Amniotic epithelial cell (primary cell): ENCODE measurements at places on chromosomes 11 and 22.

DNA sequence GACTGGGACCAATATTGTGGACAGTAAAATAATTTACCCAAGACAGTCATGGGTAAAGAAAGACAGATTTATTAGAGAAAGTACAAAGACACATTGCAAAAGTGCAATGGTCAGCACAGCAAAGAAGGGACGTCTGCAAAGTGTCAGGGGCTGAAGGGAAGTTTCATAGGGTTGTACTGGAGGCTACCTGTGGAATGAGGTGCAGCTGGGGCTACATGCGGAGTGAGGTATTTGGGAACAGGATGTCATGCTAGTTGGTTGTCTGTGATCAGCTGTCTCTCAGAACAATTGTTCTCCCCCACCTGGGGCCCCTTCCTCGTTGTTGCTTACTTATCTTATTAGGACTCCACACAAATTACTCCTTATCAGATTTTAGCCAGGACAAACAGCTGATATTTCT, 11.4 kb upstream of the APOL3 start:
- no peak for DNase-seq

DNA sequence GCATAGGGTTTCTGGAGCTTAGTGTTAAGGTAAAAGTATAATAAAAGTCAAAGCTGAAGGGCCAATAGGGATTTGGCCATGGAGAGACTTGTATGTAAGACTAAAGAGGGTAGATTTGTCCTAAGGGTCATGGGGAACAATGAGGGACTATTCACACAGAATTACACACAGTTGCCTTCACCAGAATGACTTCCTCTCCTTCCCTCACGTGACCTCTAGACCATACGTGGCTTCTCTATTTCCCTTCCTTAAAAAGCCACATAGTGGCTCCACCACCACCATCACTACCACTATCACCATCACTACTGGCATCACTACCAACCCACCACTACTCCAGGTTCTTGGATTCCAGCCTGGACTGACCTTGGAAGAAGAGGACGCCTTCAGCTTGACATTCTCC, 2.8 kb downstream of the HPX start:
- DNase-seq, result no peak

- peak; percentile 77 for DNase-seq
Measured at GRCh38 chr11:17921659-17922415, 91.0 kb downstream of the SERGEF start.

DNA sequence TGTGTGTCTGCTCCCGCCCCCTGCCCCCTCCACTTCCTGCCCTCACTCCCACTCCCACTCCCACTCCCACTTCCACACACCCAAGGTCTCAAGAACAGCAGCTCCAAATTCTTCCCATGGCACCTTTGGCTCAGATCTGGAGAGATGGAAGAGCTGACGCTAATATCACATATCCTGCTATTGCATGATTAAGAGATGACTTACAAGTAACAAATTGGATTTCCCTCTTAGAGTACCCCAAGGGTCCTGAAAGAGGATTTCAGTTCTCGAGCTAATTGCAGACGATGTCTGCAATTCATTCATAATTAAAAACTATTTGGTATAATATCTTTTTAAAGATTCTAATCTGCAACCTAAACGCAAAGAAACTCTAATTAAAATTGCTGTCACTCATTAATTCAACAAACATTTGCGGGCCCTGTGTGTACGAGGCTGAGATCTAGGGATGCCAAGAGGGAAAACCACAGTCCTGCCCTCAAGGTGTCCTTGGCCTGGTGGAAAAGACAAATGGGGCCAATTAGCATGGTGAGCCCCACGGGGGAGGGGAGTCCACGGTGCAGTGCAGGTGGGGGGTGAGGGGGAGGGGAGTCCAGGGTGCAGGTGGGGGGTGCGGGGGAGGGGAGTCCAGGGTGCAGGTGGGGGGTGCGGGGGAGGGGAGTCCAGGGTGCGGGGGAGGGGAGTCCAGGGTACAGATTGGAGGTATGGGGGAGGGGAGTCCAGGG, 50.3 kb downstream of the CELSR1 start:
- DNase-seq, result no peak

DNA sequence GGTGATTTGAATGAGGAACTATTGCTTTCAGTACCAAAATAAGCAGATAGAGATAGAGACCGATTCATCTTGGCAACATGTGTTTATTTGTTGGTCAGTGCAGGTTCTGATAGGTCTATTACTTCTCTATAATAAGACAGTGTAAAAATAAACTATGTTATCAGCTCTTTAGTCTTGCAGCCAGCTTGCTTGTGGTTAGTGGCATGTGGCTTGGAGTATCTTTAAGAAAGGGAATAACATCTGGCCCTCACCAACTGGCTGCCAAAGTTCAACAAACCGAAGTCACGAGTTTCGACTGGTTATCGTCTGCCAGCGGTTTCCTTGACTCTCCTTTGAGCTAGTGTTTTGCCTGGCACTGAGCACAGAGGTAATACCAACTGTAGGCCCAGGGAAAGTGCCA, 71.8 kb downstream of the CTTN start:
- DNase-seq, result peak; percentile 29

DNA sequence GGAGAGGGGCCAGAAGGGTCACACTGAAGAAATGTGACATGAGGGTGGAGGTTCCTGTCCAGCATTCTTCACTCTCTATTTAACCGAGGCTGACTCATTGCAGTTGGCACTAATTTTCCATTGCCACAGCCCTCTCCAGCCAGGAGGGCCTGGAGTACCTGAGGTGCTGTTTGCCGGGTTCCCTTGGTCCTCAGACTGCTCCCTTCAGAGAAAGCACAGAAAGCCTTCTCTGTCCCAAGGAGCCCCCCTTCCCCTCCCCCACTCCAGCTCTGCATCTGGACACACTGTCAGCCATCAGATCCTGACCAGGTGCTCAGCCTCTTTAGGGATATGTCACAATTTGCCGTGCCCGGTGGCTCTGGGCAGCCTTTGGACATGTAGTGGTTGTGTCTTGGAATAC, 3.2 kb upstream of the C11orf91 start:
- no peak for DNase-seq

DNA sequence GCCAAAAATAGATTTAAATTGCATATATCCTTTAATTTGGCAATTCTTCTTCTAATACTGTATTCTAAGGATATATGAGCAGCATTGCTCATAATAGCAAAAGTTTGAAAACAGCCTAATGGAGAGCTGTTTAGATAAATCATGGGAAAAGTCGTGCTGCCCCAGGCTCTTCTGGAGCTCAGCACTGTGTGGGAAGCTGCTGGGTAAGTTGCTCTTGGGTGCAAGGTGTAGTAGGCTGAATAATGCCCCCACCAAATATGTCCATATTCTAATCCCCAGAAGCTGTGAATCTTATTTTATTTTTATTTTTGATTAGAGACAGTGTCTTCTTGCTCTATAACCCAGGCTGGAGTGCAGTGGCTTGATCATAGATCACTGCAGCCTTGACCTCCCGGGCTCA, 34.9 kb upstream of the WEE1 start:
- no peak for DNase-seq

- no peak for DNase-seq
Measured at GRCh38 chr11:120501440-120501839, 10.1 kb upstream of the GRIK4 start.

DNA sequence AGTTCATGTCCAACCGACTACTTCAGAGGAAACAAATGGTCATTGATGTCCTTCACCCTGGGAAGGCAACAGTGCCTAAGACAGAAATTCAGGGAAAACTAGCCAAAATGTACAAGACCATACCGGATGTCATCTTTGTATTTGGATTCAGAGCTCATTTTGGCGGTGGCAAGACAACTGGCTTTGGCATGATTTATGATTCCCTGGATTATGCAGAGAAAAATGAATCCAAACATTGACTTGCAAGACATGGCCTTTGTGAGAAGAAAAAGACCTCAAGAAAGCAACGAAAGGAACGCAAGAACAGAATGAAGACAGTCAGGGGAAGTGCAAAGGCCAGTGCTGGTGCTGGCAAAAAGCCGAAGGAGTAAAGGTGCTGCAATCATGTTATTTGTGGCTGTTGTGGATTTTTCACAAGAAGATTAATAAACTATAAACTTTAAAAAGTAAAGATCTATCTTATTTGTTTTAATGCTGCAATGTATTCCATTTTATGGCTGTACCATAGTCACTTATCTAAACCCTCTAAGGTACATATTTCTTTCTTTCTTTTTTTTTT, 20.1 kb upstream of the HIPK3 start:
- no peak for DNase-seq

DNA sequence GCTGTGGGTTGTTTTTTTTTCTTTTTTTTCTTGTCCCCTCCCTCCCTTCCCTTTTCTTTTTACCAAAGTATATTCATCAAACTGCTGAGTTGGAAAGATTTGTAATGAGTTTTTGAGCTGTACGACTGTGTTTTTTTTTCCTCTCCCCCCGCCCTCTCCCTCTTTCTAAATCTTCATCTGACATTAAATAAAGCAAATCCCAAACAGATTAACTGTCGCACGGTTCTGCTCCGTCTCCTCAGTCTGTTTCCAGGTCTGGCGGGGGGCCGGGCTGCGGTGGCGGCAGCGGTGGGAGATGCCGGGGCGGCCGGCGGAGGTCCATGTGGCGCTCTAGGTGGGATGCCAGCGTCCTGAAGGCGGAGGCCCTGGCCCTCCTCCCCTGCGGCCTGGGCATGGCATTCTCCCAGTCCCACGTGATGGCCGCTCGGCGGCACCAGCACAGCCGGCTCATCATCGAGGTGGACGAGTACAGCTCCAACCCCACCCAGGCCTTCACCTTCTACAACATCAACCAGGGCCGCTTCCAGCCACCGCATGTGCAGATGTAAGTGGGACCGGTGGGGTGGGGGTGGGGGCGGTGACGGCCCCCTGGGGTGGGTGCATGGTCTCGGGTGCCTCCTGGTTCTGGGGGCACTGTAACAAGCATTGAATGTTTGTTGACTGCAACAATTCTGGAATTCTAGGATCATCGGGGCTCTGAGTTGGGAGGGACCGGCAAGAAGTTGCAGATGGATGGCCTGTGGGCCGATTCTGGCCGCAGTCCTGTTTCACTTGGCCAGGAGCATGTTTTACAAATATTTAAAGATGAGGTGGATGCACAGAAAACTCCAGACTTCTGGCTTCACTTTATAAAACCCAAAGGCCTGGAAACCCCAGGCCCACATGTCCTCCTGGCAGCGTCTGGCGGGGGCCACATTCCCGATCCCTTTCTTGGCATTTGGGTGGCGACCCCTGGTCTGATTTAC, 13.1 kb downstream of the MPPED1 start:
- no peak for DNase-seq

GRCh38 chr11:28539239-28540030, 431.2 kb downstream of the METTL15 start:
- peak; percentile 81 for DNase-seq

- DNase-seq, result no peak
Measured at GRCh38 chr11:115996125-115996807, 492.1 kb upstream of the CADM1 start.

DNA sequence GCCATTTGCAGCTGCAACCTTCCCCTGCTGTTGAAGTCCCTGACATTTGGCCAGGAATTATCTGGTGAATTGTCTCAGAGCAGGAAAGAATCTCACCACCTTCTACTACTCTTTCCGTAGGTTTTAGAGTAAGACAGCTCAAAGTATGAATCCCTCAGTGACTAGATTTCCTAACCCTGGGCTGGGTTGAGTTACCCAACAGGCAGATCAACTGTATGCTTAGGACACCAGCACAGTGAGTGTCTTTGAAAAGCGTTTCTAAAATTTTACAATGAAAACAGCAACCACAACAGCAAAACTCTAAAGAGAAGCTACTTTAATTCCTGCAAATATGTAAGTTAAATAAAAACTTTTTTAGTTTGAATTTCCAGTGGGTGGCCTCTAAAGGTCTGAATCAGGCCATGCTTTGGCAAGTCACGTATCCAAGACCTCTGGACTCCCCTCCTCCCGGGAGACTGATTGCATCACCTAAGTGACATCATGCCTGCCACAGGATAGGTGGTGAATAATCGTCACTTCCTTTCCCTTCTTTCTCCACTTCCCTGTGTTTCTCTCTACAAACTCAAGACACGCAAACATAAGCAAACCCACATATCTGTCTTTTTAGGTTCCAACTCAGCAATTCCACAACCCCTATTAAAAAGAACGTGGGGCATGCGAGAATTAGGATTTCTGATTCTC, 7.8 kb downstream of the OR8B12 start:
- DNase-seq, result peak; percentile 52

DNA sequence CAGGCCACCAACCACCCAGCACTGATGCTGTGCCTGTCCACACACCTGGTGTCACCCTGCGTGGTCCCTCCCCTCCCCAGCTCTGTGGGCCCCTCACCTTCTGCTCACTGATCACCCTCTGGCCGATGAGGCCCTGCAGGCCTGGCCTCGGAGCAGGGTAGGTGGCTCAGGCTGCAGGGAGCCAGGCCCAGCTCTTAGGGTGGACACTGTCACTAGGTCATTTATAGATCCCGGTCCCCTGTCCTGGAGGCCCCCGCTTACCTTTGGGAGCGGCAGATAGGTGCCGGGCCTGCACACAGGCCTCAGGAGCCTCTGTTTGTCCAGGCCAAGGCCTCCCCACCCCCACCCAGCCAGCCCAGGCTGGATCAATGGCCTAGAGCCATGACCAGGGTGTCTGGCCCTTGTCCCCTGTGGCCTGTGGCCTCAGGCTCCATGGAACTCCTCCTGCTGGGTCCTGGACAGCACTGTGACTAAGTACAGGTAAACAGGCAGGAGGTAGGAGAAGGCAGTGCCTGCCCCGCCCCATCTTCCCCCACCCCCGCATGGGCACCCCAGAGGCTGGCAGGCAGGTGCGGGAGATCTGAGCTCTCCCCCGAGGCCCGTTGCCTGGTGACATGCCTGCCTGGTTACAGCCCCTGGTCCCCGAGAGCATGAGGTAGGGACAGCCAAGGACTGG, at the start of gene TMPRSS6:
TSS of gene TMPRSS6 (minus strand) at position 472 of the 676 bp plus-strand sequence. CDS start 6,296 bp downstream, outside the sequence.
- DNase-seq, result no peak

DNA sequence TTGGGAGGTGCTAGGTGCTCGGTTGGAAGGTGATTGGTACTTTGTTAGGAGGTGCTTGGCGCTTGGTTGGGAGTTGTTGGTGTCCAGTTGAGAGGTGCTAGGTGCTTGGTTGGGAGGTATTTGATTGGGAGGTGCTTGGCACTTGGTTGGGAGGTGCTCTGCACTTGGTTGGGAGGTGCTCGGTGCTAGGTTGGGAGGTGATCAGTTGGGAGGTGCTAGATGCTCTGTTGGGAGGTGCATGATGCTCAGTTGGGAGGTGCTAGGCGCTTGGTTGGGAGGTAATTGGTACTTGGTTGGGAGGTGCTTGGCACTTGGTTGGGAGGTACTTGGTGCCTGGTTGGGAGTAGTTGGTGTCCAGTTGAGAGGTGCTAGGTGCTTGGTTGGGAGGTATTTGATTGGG, 40.2 kb downstream of the LRP5 start:
- peak; percentile 21 for DNase-seq
